T-helper 17 cell (primary cell): ENCODE measurements at places on chromosomes 6 and 20. TPM values are rescaled to one million over a fixed set of nuclear protein-coding genes. Genes with fewer than 3 reads are reported as not detected.

IP6K3 gene
- not detected for total RNA-seq

HSF2 gene
- total RNA-seq, result 16.1 TPM

NOX3 gene
- total RNA-seq, result not detected

SLC17A4 gene
- not detected for total RNA-seq

DEFB113 gene
- total RNA-seq, result not detected

BPI gene
- total RNA-seq, result not detected

CCM2L gene
- total RNA-seq, result not detected

CDSN gene
- not detected for total RNA-seq

F13A1 gene
- 305 TPM for total RNA-seq

SKIC2 gene
- total RNA-seq, result 94.5 TPM

C6orf132 gene
- total RNA-seq, result not detected

ZBTB46 gene
- total RNA-seq, result 0.21 TPM

TMEM63B gene
- total RNA-seq, result 25.6 TPM

APOBEC2 gene
- not detected for total RNA-seq

EPPIN gene
- not detected for total RNA-seq

ALDH8A1 gene
- total RNA-seq, result 1.3 TPM

OXT gene
- total RNA-seq, result not detected

ZC3H12D gene
- total RNA-seq, result 248 TPM

FAM162B gene
- total RNA-seq, result not detected

SIRPB2 gene
- 0.78 TPM for total RNA-seq

MOXD1 gene
- total RNA-seq, result not detected

TREM2 gene
- total RNA-seq, result not detected

SLC22A3 gene
- total RNA-seq, result not detected

CYP24A1 gene
- total RNA-seq, result 0.22 TPM

TMEM74B gene
- not detected for total RNA-seq

RIPOR2 gene
- total RNA-seq, result 296 TPM

DLL1 gene
- total RNA-seq, result 1.3 TPM

C6orf118 gene
- not detected for total RNA-seq

PAK1IP1 gene
- total RNA-seq, result 4.3 TPM

GTSF1L gene
- not detected for total RNA-seq

MCCD1 gene
- not detected for total RNA-seq

HLA-A gene
- total RNA-seq, result 2,242 TPM

DPPA5 gene
- total RNA-seq, result not detected
